ENCODE measurements at places on chromosomes 3 and 15. TPM values are rescaled to one million over a fixed set of nuclear protein-coding genes. Genes with fewer than 3 reads are reported as not detected.

GRCh38 chr3:159818399-159818798 is 170.2 kb upstream of the IL12A start:
- no peak for DNase-seq

DNA sequence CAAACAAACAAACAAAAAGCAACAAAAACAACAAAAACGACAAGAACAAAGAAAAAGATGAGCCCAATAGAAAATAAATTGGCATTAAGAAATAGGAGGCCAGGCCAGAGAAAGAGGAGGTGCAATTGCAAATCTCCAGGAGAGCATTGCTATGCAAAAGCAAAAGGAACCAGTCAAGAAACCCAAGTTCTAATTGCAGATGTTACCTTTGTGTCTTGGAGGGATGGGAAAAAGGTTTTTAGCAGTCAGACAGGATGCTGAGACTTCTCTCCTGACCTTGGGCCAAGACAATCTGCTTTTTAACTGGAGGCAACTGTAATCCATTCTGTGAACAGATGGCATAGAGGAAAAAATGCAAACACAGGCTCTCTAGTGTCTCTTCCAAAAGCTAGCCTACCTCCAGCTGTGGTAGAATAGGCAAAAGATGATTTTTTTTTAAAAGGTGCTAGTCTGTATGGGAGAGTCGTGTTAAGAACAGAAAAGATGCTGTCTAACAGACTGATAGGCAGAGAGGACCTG is 56.4 kb downstream of the LSAMP start:
- no peak for DNase-seq

DNA sequence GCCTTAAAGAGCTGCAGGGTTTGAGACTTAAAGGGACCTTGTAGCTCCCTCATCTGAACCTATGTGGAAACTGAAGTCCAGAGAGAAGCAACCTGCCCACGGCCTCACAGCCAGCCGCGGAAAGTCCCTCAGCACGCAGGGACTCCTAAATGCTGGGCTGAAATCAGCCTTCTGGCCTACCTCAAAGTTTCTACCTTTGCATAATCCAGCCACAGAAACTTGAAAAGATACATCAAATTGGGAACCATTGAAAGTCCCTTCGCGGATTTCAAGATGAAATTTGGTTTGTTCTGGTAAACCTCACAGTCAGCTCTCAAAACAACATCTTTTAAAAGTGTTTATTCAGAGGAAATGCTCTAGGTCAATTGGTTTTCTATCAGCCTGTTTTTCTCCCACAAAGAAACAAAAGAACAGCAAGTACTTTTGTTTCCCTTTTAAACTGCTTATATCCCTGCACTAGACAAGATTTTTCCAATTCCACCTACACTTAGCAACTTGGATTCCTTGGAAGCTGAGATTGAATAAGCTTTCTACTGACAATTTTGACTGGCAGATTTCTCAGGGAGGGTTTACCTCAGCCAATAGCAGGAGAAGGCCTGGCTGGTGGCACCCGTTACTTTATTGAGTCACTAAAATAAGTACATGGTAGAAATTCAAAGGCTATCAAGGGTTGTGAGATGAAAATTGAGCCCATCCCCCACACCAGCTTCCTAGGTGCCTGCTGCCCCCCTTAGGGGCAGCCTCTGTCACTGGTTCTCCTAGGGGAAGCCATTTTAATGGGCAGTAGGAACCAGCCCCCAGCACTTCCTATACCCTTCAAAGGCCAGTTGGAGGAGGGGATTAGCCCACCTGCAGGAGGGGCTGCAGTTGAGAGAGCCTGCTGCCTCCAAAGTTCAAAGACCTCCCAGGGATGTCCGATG is 171.2 kb downstream of the ADAMTS17 start:
- DNase-seq: peak; percentile 34

DNA sequence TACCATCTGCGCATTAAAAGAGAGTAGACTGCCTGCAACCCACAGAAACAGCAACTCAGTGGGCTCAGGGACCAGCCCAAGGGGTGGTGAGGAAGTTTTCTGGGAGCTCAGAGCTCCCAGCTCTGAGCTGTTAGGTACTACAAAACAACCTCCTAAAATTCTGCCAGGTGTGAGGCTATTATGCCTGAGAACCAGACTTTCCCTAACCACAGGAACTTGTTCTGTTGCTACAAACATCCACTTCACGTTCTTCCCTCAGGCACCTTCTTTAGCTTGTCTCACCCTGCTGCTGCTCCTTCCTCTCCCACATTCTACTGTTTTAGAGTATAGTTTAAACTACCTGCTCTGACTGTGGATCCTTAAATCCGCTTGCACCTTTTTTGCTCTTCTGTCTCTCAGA is 399.4 kb downstream of the ROBO1 start:
- DNase-seq: no peak

- DNase-seq: no peak
These were observed 129.7 kb downstream of the MITF start for GRCh38 chr3:69868841-69869420.

GRCh38 chr3:187748050-187748481 is 2.8 kb upstream of the BCL6 start:
- peak; percentile 97 for DNase-seq

DNA sequence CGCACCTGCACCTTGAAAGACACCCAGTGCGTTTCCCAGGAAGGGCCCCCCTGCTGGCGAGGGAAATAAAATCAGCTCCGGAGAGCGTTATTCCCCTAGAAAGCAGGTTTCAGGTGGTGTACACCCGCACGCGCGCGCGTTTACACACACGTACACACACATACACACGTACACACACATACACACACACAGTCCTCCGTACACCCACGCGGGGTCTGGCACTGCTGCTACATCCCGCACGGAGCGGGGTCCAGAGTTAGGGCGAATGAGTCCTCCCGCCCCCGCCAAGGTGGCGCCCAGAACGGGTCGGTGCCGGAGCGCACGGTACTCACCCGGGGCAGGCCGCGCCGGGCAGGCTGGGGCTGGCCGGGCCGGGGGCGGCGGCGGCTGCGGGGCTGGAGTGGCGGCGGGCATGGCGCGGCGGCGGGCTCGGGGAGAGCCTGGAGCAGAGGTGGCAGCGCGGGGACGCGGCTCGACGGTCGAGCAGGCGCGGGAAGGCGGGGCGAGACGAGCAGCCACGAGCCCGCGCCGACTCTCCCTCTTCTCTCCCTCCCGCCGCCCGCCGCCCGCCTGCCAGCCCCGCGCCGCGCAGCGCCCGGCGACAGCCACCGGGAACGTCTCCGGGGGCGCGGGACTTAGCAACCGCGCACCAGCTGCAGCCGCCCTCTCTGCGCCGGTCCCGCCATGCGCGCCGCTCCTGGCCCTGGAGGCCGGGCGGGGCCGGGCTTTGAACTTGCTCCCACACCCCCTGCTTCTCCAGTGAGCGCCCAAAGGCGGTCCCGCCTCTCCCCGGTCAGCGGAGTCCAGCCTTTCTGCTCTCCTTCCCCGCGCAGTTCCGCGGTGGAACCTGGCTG is at the start of gene DCLK3:
Gene DCLK3, minus strand, starts transcription at position 704 of the 854 bp plus-strand sequence. Its CDS starts 290 bp downstream, at position 414.
- no peak for DNase-seq

GRCh38 chr3:27324686-27325085 is 44.5 kb downstream of the NEK10 start:
- no peak for DNase-seq

DNA sequence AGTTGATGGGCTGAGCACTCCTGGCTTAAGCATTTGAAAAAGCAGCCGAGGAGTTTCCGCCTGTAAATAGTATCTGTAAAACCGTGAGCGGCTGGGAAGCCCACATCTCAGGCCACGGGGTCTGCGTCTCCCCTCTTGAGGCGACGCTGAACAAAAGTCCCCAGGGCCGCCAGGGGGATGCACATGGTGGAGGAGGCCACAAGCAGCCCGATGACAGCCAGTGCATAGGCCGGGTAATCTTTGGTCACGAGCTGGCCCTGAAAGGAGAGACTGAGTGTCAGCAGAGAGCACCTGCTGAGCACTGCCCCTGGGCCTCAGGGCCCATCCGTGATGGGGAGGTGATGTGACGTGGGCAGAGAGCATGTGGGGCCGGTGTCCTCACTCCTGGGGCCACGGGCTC is 37.5 kb downstream of the SLC6A20 start:
- DNase-seq: no peak

- no peak for DNase-seq
These were observed 50.9 kb downstream of the CORO2B start for GRCh38 chr15:68629519-68630210.

DNA sequence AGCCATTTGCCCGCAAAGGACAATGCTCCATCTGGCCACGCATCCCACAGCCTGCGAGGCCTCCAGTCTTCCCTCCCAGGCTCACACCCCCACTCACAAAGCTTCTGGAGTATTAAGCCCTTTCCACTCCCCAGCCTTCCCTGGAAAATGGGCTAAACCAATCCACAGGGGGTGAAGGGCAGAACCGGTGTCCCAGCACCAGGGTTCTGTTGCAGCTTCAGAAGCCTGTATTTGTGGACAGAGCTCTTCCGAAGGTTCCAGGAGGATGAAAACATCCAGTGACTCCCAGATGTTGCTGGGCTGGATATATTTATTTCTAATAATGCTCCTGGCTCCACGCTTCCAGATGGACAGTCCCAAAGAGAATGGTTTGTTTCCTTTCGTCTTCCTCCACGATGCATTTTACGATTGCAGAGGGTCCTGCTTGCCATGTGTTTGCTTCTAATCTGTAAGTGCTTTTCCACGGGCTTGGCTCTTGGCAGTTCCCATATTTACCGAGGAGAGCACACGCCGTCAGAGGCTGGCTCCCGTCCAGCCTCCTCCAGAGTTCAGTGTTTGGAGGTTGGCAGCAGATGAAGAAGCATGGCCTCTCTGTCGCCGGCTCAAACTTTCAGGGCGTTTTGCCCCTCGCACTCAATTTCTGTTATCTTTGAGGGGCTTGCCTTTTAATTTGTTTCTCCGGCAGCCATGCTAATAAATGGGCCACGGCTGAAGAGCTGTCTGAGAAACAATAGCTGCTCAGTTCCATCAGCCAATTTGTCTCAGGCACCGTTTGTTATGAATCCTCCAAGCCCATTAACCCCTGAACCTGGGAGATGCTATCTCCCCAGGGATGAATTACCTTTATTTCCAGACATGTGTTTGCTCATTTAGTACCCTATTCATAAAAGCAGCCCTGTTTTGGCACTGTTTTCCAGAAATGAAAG is 367.9 kb upstream of the PROK2 start:
- no peak for DNase-seq

GRCh38 chr3:133983576-133984560 is 45.9 kb downstream of the SLCO2A1 start:
- no peak for DNase-seq

DNA sequence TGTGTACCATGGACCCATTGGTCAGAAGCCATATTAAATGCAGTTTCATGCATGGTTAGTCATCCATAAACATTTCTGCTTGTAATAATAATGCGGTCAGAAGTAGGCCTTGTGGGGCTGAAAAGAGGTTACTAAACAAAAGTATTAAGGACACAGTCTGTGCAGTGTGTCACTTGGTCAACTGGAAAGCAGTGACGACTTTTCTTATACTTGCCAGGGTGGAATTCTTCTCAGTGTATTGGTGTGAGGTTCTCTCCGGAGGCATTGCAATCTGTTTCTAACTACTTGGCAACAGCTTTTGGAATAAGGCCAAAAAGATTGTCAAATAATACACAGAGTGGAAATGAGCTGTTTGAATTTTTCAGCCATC is 46.8 kb downstream of the CHL1 start:
- DNase-seq: no peak

- no peak for DNase-seq
These were observed 41.8 kb downstream of the RAB6B start for GRCh38 chr3:133853925-133854227.

DNA sequence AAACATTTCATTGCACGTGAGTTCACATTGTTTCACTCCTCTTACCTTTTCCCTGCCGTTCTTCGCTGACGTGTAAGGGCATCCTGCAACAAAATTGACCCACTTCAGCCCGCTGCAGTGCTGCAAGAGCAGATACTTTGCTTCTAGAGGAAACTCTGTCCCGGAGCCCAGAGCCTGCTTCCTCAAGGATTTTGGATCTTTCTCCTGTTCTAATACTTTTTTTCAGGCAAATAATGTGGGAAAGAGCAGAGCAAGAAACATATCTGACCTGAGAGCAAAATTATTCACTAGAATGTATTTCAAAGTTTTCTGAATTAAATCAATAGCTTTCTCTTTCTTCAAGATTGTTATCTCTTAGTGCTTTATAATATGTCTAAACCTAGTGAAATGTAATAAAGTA is 303.9 kb downstream of the AGBL1 start:
- no peak for DNase-seq

- no peak for DNase-seq
These were observed 9.2 kb downstream of the GATA2 start for GRCh38 chr3:128483657-128484403.

DNA sequence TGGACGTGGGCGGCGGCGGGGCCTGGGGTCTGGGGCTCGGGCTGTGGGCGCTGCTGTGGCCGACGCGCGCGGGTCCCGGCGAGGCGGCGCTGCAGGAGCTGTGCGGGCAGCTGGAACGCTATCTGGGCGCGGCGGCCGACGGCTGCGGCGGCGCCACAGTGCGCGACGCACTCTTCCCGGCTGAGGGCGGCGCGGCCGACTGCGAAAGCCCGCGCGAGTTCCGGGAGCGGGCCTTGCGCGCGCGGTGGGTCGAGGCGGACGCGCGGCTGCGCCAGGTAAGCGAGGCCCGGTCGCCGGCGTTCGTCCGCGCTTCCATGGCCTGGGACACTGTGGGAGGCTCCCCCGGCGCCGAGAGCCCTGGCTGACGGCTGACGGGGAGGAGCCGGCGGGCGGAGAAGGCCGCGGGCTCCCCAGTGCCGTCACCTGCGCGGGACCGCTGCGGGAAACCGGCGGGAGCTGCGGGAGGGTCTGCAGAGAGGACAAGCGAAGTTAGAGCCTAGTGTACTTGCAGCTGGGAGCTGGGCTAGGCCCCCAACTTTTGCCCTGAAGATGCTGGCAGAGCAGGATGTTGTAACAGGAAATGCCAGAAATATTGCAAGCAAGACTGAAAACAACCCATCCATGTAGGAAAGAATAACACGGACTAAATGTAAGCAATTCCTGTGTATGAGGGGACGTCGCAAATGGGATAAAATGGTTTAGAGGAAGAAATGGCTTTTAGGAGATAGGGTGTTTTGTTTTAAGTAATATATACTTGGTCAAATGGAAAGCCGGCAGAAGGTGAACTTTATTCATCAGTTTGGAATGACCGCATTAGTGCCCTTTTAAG is 847 bp downstream of the WHAMM start:
- DNase-seq: peak; percentile 47

DNA sequence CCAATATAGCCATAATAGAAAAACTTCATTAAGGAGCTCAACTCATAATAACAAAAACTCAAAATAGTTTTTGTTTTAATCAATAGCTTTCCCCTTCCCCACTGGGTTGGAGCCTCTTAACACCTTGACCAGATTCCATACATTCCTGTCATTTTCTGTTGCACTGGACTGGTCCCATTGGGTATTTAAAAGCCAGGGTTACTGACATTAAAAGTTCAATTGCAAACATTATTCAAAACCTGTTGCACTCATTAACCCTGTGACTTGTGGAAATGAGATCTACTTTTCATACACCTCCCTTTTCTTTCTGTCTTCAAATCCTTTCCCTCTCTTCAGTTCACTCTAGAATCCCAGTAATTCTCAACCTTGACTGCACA is 1.7 kb upstream of the HRG start:
- no peak for DNase-seq

AP3B2 gene
- not detected for total RNA-seq

TEX55 gene
- not detected for total RNA-seq

SLC27A2 gene
- total RNA-seq: 12.5 TPM

ZBTB47 gene
- 0.18 TPM for total RNA-seq

CD80 gene
- total RNA-seq: 20.2 TPM

Measured in activated CD8-positive, alpha-beta T cell treated with anti-CD3 and anti-CD28 coated beads, Interleukin-2, amount 10 ng/mL, durations not matched to agents 7 days and 5 days (primary cell).